ENCODE measurements at places on chromosomes 12 and 14.

DNA sequence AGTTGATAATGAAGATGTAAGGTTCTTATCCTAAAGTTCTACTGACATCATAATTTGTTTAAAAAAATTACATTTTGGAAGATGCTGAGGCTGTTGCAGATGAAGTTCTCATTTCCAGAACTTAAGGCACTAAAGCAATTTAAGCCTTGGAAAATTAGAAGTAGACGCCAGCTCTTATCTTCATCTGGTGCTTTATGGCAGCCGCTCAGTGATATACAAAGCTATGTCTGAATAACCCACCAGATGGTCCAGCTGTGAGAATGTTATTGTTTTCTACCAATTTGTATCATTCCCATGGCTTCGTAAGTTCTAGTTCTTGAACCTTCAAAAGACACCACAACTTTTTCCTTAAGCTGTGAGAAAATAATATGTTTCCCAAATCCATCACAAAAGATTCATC, 212.1 kb upstream of the ARID2 start:
- DNase-seq: no peak

- DNase-seq: peak; percentile 58
Measured at GRCh38 chr14:104291123-104292000, 153.0 kb downstream of the KIF26A start.

DNA sequence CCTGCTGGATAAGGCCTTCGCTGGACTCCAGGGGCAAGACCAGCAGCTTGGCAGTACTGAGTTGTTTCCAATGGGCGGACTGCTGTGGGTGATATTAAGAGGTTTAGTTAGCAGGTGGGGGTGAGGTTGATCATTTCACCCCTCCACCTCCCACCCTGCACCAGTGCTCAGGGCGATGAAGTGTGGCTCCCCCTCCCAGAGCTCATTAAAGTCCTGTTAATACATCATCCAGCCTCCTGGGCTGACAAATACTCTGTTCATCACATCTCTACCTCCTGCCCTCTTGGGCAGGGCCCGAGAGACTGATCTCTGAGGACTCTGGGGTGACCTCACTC, 2.4 kb upstream of the FIGNL2 start:
- no peak for DNase-seq

- no peak for DNase-seq
Measured at GRCh38 chr12:3219233-3219632, 142.1 kb downstream of the TSPAN9 start.

- no peak for DNase-seq
Measured at GRCh38 chr14:61334197-61334701, 12.9 kb downstream of the PRKCH start.

DNA sequence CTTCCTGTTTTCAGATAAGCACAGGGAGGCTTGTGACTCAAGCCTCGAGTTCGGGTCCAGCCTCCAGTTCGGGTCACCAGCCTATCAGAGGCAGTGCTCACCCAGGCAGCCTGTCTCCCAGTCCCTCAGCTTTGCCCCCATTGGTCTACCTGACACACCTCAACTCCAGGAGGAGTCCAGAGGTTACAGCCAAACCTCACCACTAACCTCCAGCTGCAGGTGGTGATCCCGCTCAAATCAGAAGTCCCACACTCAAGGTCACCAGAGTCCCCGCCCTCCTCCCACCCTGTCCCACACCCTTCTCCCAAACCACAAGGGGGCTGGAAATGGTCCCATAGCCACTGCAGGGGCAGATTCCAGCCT, 42.1 kb downstream of the KDM2B start:
- no peak for DNase-seq

DNA sequence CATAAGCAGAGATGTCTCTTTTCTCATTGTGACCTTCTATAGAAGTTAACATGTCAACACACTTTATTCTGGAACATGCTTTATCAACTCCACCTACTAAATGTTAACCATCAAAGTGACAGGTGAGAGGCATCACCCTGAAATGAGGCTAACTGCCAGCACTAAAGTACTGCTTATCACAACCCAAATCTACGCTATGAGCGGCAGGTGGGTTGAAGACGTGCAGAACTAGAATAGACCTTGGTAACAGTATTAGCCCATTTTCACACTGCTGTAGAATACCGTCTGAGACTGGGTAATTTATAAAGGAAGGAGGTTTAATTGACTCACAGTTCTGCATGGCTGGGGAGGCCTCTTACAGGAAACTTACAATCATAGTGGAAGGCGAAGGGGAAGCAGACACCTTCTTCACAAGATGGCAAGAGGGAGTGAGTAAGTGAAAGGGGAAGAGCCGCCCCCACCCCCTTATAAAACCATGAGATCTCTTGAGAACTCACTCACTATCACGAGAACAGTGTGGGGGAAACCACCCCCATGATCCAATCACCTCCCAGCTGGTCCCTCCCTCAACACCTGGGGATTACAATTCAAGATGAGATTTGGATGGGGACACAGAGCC, 359.0 kb downstream of the SEC23A start:
- DNase-seq: no peak

DNA sequence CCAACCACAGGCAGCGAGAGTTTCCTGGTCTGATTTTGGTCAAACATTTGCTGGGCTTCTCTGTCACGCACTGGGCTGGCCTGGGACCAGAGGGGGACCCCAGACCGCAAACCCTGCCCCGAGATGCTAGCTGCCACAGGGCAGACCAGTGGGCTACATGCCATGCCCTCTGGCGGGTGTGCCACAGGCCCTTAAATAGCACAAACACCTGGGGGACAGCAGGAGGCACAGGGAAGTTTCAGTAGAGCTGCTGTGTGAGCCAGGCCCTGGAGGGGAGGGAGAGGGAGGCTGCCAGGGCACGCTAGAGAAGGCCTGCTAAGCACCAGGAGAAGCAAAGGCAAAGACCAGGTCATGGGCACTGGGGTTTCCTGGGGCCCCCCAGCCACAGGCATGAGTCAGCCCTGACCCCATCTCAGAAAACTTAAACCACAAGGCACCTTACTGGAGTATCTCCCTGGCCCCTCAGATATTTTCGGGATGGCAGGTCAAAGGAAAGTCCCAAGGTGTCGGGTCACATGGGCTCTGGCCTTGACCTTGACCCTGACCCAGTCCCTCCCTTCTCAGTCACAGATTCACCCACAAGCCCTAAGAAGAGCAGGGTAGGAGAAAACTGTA, 29.2 kb downstream of the ITPK1 start:
- no peak for DNase-seq

DNA sequence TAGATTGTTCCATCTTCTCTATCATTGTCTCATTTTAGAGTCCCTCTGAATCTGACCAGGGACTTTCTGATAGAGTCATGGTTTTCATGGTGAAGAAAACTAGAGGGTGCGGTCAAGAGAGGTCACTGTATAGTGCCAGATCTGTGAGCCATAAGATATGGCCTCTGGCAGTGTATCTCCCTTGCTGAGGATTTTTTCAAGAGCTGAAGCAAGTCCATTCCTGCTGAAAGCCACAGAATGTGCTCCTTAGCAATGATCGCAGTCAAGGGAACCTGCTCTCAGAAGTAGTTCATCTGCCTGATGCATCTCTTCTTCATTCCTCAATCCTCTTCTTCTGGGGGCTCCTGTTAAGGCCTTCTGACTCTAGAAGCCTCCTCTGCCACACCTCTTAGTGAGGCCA, 405.2 kb downstream of the EGLN3 start:
- DNase-seq: no peak

DNA sequence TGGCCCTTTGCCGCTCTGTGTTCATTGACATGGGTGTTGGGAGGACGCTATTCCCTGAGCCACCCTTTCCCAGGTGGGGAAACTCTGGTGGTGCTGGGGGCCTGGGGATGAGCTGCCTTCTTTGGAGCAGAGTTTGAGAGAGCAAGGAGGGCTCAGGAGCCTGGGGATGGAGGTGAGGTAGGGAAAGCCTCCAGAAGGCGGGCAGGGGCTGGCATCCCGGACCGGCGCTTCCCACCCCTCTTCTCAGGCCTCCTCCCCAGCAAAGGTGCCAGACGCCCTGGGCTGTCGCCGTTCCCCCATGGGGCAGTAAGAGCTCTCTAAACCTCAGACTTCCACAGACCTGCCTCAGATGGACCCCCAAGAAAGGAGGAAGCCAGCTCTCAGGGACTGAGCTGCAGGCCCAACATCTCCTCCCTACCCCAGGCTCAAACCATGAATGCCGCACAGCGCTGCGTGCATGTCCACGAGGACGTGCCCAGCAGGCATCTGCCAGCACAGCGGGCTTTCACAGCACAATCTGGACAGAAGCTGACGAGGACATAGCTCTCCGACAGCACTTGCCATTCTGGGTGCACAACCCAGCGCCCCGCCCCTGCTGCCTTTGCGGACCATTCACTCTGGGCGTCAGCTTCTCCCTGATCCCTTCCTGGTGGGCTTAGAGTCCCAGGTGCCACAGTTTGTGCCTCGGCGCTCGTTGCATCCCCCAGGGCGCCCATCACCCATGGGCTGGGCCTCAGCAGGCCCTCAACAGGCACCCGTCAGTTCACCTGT, 14.9 kb upstream of the TTC7B start:
- DNase-seq: no peak

- no peak for DNase-seq
Measured at GRCh38 chr12:68760806-68761441, 14.9 kb downstream of the SLC35E3 start.

DNA sequence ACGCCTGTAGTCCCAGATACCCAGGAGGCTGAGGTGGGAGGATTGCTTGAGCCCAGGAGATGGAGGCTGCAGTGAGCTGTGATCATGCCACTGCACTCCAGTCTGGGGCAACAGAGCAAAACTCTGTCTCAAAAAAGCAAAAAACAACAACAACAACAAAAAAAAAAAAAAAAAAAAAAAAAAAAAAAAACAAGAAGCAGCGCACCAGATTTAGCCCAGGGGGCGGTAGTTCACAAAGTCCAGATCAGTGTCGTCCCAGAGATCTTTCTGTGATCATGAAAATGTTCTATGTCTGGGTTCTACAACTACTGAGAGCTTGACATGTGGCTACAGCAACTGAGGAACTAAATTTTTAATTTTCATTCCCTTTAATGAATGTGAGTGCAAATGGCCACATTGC, 27.4 kb downstream of the OAS2 start:
- DNase-seq: no peak

DNA sequence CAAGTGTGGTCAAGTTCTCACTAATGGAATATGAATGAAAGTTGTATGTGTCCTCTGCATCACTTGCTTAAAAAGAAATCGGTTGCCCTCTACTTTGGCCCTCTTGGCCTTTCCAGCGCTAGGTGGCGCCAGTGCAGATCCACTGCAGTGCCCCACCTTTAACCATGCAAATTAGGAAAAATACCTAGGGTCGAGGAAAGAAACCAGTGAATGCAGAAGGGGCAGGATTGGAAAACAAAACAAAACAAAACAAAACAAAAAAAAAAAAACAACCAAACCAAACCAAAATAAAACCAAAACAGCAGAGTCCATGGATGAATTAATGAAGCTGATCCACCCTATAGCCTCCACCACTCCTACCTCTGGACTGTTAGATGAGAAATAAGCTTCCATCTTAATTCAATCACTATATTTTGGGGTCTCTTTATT, 12.9 kb upstream of the NEMF start:
- DNase-seq: peak; percentile 77

GRCh38 chr14:61704554-61704953, 9.2 kb downstream of the HIF1A start:
- DNase-seq: no peak

- no peak for DNase-seq
Measured at GRCh38 chr12:126219139-126219538, 1153.9 kb downstream of the AACS start.

- no peak for DNase-seq
Measured at GRCh38 chr12:28507867-28508266, 317.6 kb downstream of the CCDC91 start.

DNA sequence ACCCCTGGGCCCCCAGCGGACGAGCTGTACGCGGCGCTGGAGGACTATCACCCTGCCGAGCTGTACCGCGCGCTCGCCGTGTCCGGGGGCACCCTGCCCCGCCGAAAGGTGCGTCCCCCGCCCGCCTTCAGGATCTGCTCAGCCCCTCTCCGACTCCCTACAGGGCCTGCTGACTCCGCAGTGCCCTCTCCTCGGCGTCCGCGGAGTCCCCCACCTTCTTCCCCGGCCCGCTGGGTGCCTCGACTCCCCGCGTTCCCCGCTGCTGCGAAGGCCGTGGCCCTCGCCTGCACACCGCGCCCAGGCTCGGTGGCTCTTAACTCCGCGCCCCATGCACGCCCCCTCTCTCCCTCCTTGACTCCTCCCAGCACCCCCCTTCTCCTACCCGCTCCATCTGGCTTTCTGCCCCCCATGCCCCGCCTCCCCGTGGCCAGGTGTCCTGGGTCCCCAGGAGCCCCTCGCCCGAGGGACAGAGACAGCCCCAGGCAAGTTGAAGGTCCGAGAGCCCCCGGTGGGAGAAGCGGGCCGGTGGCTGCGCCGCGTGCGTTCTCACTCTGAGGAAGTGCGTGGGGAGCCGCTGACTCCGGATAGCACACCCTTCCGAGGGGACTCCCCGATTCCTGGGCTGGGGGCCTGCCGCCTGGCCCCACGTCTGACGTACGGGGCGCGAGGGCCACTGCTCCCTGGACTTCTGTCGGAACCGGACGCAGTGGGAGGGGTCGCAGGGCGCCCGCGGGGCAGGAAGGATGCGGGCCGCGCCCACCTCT, 594 bp downstream of the TAMALIN start:
- DNase-seq: no peak

GRCh38 chr12:24561411-24561871, 387.5 kb downstream of the BCAT1 start:
- DNase-seq: no peak

DNA sequence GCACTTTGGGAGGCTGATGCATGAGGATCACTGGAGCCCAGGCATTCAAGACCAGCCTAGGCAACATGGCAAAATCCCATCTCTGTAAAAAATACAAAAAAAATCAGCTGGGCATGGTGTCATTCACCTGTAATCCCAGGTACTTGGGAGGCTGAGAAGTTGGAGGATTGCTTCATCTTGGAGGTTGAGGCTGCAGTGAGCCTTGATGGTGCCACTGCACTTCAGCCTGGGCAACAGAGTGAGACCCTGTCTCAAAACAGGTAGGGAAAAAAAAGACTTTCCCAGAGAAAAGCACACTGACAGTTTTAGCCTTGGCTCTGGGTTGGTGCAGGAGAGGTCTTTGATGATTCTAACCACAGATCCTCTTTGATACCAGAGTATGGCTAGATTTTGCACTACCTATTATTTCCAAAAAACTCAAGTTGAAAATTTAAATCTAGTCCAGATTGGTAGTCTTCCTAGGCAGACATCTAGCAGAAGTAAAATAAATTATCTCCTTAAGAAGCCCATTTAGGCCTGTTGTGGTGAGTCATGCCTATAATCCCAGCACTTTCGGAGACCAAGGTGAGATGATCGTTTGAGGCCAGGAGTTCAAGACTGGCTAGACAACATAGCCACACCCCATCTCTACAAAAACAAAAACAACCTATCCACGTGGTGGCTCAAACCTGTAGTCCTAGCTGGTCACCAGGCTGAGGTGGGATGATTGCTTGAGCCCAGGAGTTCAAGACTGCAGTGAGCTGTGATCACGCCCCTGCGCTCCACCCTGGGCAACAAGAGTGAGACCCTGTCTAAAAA, 18.6 kb downstream of the LARP4 start:
- no peak for DNase-seq

DNA sequence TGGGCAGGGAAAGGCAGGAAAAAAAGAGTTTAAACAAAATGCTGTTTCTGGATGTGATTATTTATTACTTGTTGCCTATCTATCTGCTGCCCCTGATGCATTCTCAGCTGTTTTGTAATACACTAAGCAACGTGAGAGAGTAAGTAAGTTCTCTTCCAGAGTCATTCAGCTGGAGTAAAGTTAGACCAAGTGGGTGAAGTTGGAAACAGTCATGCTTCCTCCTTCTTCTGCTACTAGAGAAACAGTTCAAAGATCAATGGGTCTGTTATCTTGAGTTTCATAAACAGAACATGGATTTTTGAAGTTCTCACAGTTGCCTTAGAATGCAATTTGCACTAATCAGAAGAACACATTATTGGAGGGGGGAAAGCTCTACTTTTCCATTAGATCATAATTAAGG, 279.3 kb downstream of the EGLN3 start:
- DNase-seq: no peak
